Left renal cortex interstitium (tissue), 4 donors: ENCODE measurements at places on chromosomes 2 and 18.

DNA sequence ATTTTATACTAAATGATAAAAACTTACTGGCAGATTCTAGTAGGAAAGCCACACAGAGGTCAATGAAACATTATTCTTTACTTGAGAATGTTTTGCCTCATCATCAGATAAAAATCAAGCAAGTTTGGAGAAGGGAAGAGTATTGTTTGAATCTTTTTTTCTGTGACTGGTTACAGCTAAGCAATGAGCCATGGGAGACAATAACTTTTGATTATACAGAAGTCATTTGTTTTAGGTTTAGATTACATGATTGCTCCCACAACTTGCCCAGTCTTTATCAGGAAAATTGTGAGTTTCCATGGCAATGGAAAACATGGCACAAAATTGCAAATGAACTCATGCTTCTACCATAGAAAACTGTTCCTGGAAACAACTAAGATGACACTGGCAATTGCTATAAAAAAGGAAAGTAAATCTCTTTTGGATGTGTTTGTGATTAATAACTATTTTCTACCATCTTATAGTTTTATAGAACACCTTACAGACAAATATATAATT is 476.8 kb downstream of the MBD2 start:
- DNase-seq = no peak

DNA sequence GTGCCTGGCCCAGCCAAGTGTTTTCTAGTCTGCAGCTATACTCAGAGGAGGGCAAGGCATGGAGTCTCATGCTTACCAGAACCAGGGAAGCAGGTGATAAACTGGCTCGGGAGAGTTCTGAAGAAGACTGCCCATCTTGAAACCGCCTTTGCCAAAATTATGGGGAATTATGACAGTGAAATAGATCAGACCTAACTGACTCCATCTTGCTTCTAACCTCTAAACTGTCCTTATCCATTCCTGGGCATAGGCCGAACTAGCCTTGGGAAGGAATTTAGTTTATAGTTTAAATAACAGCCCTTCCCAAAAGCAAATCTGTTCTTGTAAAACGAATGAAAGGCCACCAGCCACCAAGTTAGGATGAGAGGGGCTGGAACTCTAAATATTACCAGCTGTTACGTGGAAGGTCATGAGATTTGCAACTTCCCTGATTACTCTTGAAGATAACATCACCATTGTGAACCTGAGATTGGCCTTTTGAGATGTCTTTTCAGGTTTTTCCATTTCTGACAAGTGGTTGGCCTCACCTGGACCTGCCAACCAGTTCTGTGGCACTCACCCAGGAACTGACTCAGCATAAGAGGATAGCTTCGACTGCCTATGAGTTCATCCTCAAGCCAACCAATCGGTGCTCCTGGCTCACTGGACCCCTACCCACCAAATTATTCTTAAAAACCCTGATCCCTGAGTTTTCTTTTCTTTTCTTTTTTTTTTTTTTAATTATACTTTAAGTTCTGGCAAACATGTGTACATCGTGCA is 23.4 kb downstream of the CHCHD5 start:
- no peak for DNase-seq

DNA sequence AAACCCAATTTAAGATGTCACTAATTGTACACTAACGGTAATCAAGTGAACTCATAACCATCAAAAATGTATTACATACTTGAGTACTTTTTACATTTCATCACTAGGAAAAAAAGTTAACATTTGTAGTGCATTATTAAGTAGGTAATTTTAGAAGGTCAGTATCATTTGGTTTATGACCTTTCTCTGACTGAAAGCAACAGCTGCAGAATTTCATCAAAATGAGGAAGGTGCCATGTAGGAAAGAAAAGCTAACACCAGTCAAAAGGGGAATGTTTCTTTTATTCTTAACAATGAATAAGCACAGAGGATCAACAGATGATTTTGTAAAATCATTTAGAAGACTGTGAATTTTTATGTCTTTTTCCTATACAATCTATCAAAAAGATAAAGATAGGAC is 79.0 kb downstream of the PIGN start:
- no peak for DNase-seq

DNA sequence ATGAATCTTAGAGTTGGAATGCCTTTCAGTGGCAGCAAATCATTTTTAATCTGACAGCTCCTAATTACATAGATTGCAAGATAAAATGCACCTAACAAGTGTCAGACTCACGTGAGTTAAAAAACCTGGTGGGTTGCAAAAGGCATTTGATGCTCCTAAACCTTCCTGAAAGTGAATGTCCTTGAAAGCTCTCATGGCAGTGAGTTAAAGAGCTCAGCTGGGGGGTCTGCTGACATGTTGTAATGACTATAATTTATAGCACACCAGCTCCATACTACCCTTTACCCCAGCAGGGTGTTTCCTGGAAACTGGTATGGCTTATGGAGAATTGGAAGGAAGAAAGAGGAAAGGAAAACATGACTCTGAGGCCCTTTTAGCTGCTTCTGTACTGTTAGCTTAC is 91.9 kb upstream of the CAVIN2 start:
- DNase-seq = no peak

DNA sequence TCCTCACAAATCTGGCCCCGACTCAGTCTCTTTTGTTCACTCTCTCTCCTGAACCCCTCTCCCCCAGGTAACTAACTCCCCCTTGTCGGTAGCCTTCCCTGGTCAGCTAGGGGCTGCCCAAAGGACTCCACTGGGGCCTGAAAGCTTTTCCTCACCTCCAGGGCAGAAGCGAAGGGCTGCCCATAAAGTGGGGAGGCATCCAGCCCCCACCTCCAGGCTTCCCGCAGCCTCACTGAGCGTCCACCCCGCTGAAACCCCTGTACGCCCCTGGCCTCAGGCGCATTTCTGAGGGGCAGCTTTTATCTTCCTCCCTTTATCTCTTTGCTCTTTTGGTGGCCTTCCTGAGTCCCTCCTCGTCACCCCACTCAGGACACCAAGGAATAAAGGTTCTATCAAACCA is 249.3 kb downstream of the CYP26B1 start:
- no peak for DNase-seq

DNA sequence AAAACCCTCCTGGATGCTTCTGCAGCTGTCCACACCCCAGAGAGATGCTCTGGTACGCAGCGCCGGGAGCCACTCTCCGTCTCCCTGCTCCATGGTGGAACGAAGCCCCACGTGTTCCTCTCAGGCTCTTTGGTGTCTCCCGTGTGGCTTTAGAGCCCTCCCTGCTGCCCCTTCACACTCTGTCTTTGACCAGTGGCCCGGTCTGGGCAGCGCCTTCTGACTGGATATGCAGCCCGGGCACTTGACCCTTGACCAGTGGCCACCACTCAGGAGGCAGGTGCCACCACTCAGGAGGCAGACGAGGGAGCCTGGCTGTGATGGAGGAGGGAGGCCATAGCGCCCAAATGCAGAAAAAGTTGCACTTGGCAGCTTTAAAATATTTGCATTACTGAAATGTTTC is 214.5 kb upstream of the SALL3 start:
- DNase-seq = no peak
